ENCODE measurements at places on chromosomes 12 and 14. TPM values are rescaled to one million over a fixed set of nuclear protein-coding genes. Genes with fewer than 3 reads are reported as not detected.
A peak's percentile ranks its signal among the peaks of the same experiment; 100 is the strongest.

The A2ML1 gene
- total RNA-seq = not detected

The CD4 gene
- total RNA-seq = 141 TPM

- H3K27me3 ChIP-seq = peaks cover 11% of the 10 kb centered on the region
- H3K36me3 ChIP-seq = peaks cover 3% of the 10 kb centered on the region
- no peak overlapping the region for H3K4me3 ChIP-seq
- no peak overlapping the region for H3K27ac ChIP-seq
- no peak for DNase-seq
Observed at GRCh38 chr14:99708449-99708848, 24.4 kb downstream of the CYP46A1 start.

- no peak overlapping the region for H3K4me3 ChIP-seq
- no peaks in the 10 kb centered on the region for H3K27me3 ChIP-seq
- no peaks in the 10 kb centered on the region for H3K36me3 ChIP-seq
- no peak for DNase-seq
Observed at GRCh38 chr12:124852911-124853427, 10.7 kb downstream of the SCARB1 start.

DNA sequence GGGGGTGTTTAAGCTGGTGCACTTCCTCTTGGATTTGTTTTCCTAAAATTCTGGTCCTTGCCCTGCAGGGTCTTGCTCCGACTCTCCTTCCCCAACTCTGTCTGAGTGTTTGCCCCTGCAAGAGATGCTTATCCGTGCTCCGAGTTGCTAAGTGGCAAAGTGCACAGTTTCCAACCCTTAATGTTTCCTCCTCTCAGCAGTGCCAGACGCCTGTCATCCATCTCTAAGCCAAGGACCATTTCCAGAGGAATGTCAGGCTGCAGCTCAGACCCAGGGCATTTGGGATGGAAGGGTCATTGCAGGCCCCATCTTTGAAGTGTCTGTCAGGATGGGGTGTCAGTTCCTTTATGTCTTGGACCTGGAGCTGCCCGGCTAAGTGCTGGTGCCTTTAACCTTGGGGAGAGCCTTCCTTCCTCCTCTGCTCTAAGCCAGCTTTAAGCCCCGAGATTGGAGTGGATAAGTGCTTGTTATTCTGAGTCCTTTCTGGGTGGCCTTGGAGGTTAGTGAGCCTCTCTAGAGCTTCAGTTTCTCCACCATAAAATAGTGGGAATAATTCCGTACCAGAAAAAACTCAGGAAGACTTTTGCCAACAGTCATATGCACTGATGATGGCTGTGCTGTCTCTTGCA, 15.0 kb downstream of the WNT5B start:
- H3K4me3 ChIP-seq = no peak overlapping the region
- no peaks in the 10 kb centered on the region for H3K36me3 ChIP-seq

GRCh38 chr12:28570811-28571210, 380.6 kb downstream of the CCDC91 start:
- peaks cover 2% of the 10 kb centered on the region for H3K36me3 ChIP-seq
- no peak overlapping the region for H3K4me3 ChIP-seq
- H3K4me1 ChIP-seq = peaks cover 6% of the 10 kb centered on the region
- no peaks in the 10 kb centered on the region for H3K27me3 ChIP-seq

GRCh38 chr12:23891115-23891514, 58.4 kb downstream of the SOX5 start:
- H3K36me3 ChIP-seq = no peaks in the 10 kb centered on the region
- no peak for DNase-seq
- no peak overlapping the region for H3K4me3 ChIP-seq
- H3K27ac ChIP-seq = no peak overlapping the region
- H3K4me1 ChIP-seq = no peaks in the 10 kb centered on the region

The CMTM5 gene
- total RNA-seq = 0.30 TPM

DNA sequence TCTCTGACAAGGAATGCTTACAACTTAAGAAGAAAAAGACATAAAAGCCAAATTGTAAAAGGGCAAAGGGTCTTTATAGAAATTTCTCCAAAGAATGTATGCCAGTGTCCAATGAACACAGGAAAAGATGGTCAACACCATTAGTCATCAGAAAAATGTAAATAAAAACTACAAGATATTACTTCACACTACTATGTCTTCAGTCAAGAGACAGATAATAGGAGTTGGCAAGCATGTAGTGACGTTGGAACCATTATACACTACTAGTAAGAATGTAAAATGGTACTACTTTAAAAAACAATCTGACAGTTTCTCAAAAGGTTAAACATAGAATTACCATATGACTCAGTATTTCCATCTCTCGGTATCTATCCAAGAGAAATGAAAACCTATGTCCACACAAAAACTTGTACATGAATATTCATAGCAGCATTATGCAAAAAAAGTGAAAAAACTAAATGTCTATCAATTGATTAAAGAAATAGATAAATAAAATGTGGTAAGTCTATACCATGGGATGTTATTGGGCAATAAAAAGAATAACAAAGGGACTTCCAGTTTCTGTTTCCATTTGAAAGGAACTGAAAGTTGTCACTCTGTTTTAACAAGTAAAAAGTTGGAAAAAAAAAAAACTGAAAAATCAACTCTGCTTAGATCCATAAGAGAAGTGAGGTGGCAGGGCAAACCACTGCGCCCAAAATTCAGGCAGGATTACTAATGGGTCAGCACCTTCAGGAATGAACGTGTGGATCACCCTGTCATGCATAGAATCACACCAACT, 69.8 kb downstream of the ALG10B start:
- no peak overlapping the region for H3K27ac ChIP-seq
- no peaks in the 10 kb centered on the region for H3K36me3 ChIP-seq
- no peaks in the 10 kb centered on the region for H3K27me3 ChIP-seq
- H3K4me3 ChIP-seq = no peak overlapping the region
- no peak for DNase-seq

- H3K4me1 ChIP-seq = peaks cover 85% of the 10 kb centered on the region
- H3K4me3 ChIP-seq = peak overlapping the region; percentile 59
- H3K27ac ChIP-seq = peak overlapping the region; percentile 95
- no peak for DNase-seq
- no peaks in the 10 kb centered on the region for H3K27me3 ChIP-seq
Observed at GRCh38 chr14:61536661-61537562, 158.4 kb upstream of the HIF1A start.

- peaks cover 26% of the 10 kb centered on the region for H3K36me3 ChIP-seq
- H3K4me3 ChIP-seq = peak overlapping the region; percentile 62
- DNase-seq = peak; percentile 6
Observed at GRCh38 chr12:110669193-110669502, 19.8 kb downstream of the HVCN1 start.

The IL22 gene
- 5.4 TPM for total RNA-seq

DNA sequence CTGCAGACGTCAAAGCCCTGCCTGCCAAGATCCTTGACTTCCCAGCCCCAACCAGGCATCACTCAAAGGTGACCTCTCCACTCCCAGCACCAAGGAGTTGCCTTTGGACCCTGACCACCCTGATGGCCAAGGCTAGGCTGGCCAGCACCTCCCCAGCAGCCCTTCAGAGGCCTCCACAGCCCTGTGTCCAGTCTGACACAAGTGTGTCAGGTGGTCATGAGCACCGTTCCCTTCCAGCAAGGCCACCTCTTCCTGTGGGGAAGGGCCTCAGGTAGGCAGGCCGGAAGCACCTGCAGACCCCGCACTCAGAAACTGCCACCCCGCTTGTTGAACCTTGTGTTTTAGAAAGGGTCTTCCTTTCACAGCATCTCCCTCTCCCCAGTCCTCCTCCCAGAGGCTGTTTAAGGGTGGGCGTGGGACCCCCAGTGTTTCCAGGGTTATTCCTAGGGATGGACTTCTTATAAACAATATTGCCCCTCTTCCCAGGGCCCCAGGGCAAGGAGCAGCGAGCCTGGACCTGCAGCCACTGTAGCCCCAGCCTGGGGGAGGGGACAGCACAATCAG, 13.2 kb upstream of the INF2 start:
- H3K27ac ChIP-seq = no peak overlapping the region
- no peak overlapping the region for H3K4me3 ChIP-seq
- H3K36me3 ChIP-seq = no peaks in the 10 kb centered on the region
- no peak for DNase-seq
- H3K4me1 ChIP-seq = peaks cover 30% of the 10 kb centered on the region
- H3K27me3 ChIP-seq = no peaks in the 10 kb centered on the region

DNA sequence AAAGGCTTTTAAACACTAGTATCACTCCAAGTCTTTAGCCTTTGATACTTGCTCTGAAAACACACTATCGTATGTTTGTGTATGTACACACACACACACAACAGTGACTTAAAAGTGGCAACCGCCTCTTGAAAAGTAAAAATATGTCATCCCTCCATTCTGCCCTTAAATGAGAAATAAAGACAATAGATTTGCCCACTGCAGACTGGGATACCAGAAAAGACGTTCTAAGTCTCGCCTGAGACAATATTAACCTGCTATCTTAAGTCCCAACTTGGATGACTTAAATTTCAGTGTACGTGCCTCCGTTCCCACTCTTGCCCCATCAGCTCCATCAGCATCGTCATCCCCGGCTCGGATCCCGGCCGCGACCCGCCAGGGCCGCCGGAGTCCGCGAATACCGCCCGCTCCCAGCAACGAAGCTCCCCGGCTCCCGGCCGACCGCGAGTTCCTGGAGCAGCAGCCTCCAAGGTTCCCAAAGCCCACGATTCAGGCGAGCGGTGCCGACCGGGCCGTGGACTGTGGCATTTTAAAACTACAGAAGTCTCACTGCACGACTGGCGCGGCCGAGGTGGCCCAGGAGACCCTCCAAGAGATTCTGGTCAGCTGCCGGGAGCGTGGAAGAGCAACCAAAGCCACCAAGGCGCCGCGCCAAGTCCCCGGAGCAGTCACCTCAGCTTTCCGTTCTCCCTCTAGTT, 2.8 kb upstream of the ARID2 start:
- peaks cover 25% of the 10 kb centered on the region for H3K4me1 ChIP-seq
- H3K27me3 ChIP-seq = no peaks in the 10 kb centered on the region
- peaks cover 17% of the 10 kb centered on the region for H3K36me3 ChIP-seq
- peak overlapping the region; percentile 100 for H3K4me3 ChIP-seq

The SLC7A8 gene
- 1.2 TPM for total RNA-seq

The ZNF385A gene
- 2.8 TPM for total RNA-seq

The ERP27 gene
- 4.0 TPM for total RNA-seq

DNA sequence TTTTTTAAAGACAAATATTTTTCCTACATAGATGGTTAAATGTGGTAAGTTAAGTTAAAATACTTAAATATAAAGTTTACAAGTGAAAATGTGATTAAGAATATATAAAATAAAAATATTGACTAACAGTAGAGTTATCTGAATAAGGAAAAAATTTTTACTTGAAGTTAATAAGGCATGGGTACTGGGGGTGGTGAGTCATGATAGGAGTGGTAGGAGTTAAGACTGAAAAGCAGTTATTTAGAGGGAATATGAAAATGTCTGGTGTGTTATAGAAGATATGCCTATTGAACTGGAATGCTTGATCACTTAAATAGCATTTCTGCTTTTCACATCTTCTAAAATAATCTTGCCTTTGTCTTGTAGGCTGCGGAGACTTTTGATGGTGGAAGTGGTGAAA, 68.7 kb downstream of the CCDC91 start:
- no peaks in the 10 kb centered on the region for H3K27me3 ChIP-seq
- no peak for DNase-seq
- peaks cover 3% of the 10 kb centered on the region for H3K36me3 ChIP-seq
- no peak overlapping the region for H3K4me3 ChIP-seq
